ENCODE measurements at places on chromosomes 1 and 21.

- no peak for DNase-seq
Observed at GRCh38 chr1:52970149-52970548, 43.1 kb downstream of the SCP2 start.

DNA sequence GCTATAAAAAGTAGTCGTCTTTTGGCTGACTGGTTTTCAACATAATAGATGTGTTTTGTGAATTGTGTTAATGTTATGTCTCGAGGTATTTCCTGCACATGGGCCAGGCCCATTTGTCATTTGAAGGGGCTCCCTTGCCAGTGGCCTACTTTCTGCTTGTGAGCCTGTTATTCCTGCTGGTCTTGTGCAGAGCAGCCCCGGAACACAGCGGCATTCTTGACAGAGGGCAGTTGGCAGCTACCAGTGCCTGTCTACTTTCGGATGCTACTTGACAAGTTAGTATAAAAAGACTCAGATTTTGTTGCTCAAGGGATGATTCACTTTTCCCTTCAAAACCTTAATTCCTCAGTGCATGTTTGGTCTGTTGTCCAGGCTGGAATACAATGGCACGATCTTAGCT is 28.5 kb downstream of the PGM1 start:
- no peak for DNase-seq

GRCh38 chr1:21338573-21339355 is 48.5 kb upstream of the ECE1 start:
- no peak for DNase-seq

DNA sequence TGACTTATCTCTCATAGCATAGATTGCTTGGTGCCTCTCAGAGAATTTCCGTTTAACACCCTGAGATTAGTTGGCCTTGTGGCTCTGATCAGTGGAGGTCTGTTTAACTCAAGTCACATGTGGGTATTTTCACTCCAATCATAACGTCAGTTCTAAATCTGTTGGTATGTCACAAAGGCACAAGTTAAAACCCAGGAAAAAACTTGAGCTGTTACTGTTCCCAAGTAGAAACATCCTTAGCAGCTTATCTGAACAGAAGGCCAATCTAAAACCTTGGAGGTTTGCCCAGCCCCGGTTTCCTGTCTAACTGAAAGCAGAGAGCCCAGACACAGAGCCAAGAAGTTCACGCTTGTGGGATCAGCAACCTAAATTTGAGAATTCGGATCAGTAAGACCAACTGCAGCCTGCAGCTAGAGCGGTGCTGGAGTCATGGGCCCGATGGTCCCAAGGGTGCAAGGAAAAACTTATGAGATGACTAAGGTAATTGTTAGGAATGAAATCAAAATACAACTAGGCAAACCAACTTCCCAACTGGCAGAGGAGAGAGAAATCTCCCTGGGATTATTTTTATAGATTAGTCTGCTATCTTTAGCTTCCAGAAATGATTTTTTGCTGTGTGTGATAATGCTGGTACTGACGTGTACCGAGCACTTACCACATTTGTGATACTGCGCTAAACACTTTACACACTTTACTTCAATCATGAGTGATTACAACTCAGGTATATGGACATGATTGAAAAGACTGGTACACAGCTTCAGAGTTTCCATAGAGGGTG is 90.2 kb upstream of the C1orf21 start:
- DNase-seq, result no peak

GRCh38 chr1:228073857-228074545 is 8.5 kb upstream of the ARF1 start:
- no peak for DNase-seq

- DNase-seq, result no peak
Observed at GRCh38 chr1:229759037-229759435, 133.0 kb downstream of the URB2 start.

DNA sequence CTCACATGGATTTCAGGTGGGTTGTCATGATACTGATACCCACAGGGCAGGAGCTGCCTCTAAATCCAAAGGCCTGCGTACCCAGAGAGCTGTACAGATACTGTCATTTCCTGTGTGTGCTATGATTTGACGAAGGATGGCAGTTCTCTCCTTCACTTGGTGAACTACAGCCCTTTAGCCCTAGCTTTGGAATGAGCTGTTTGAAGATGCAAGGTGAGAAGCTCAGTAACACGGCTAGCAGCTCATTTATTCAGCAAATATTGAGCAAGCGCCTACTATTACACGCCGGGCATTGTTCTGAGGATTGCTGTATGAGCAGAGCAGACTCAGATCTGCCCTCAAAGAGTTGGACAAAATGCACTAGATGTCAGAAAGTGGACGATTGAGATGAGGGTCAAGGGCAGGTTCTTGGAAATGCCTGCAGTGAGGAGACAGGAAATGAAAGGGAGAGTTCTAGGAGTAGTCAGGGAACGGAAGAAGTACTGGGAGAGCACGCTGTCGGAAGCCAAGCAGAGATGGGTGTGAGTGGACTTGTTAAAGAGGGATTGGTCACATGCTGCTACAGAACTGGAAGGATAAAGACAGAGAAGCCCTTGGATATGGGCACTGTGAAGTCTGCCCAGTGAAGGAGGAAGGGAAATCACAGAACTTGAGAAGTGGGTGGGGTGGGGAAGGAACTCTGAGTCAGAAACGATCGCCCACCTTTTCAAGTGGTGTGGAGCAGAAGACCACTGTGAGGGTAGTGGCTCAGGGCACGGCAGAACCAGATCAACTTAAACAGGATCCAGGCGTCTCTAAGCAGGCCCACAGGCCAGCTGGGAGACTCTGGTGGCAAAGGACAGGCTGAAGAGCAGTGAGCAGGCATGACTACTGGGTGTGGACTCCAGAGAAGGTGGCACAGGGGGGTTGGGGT is 7.1 kb downstream of the PTGFRN start:
- DNase-seq, result no peak

DNA sequence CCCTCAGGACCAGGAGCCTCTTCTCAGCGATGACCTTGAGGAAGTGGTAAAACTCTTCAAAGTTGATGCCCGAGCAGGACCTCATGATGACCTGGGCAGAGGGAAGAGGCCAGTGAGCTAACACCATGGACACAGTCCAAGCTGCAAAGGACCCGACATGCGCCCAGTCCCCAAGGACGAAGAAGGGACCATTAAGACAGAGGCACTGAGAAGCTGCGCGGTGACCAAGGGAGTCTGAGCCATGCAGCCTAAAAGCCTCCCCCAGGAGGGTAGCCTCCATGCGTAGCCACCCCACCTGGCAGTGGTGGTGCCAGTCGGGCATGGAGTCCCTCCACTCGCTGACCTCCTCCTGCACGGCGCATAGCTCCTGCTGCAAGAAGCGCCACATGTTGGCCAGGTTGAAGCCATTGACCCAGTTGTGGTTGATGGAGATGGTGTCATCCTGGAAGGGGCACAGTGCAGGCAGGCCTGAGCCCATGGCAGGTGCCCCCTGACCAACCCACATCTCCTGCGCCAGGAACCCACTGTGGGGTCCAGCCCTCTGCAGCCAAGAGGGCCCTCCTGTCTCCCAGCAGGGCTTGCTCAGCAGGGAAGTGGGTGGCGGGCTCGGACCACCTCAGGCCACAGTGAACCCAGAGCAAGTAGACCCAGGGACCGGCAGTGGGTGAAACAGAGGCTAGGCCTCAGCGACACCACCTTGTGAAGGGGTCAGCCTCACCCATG is 2.4 kb downstream of the JMJD4 start:
- no peak for DNase-seq

All from effector CD4-positive, alpha-beta T cell (primary cell).